ENCODE measurements at places on chromosomes 5 and 9.

- no peak for DNase-seq
Observed at GRCh38 chr9:134552349-134552990, 89.1 kb upstream of the COL5A1 start.

DNA sequence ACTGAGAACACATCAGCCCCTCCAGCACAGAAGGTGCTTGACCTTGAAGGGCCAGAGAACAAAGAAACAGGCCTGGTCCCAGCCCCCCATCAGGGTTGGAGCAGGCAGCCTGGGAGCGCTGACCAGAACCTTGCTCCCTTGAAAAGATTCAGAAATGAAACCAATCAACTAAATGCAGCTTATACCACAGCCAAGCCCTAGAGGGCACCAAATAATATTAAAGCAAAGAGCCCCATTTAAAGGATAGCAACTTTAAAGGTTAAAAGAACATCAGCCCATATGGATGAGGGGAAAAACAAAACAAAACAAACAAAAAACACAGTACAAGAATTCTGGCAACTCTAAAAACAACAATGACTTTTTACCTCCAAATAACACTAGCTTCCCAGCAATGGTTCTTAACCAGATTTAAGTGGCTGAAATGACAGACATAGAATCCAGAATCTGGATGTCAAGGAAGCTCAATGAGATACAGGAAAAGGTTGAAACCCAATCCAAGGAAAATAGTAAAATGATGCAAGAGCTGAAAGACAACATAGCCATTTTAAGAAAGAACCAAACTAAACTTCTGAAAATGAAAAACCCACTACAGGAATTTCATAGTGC, 471.9 kb downstream of the MTRR start:
- no peak for DNase-seq

DNA sequence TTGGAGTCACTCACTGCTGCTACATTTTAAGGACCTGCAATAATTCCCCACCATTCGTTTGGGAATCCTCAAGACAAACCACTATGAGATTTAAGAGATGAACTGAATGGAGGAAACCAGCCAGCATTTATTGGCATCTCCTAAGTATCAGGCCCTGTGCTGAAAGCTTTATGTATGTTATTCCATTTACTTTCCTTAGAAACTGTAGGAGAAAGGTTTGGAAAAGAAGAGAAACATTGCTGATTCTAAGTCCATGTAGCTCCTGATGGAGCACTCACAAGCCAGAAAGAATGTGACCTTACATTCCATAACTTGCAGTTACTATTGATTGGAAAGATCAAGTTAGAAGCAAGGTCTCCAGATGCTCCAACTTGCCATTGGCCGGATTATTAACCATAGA, 267.4 kb downstream of the GAS1 start:
- DNase-seq = no peak

GRCh38 chr9:106857811-106858470, 5.0 kb upstream of the ZNF462 start:
- no peak for DNase-seq

GRCh38 chr9:35431467-35431866, 58.4 kb upstream of the RUSC2 start:
- DNase-seq = no peak

All from endothelial cell (in vitro differentiated cells).